ENCODE measurements at places on chromosomes 7 and 10. TPM values are rescaled to one million over a fixed set of nuclear protein-coding genes. Genes with fewer than 3 reads are reported as not detected.

Gene GPR26
- not detected for total RNA-seq

Gene CPA2
- not detected for total RNA-seq

Gene CHST3
- total RNA-seq = 35.6 TPM

Gene INSYN2A
- total RNA-seq = 1.7 TPM

Gene PILRA
- 5.2 TPM for total RNA-seq

Gene TRIM74
- total RNA-seq = not detected

Gene TSPAN12
- 0.52 TPM for total RNA-seq

Gene ADO
- 22.7 TPM for total RNA-seq

Gene ELOVL3
- 0.38 TPM for total RNA-seq

Gene CLRN3
- not detected for total RNA-seq

Gene CALHM1
- total RNA-seq = not detected

Gene CTAGE4
- not detected for total RNA-seq

Gene CNNM1
- 21.9 TPM for total RNA-seq

Gene CPXM2
- not detected for total RNA-seq

Gene TRIP6
- 58.6 TPM for total RNA-seq

Gene SPDYE6
- total RNA-seq = not detected

Gene UNCX
- total RNA-seq = not detected

Gene ITGA8
- total RNA-seq = 0.02 TPM

Measured in A549 treated with ZK216348 at 1 μM for 4 hours (cell line).